NCI-H524 treated with DMSO at 0.1 percent for 48 hours (cell line): ENCODE measurements at places on chromosomes 6 and 20.

- no peak for DNase-seq
These were observed 24.8 kb upstream of the CCND3 start for GRCh38 chr6:41966214-41966920.

- DNase-seq: no peak
These were observed 78.4 kb upstream of the HTR1E start for GRCh38 chr6:86858970-86859369.

DNA sequence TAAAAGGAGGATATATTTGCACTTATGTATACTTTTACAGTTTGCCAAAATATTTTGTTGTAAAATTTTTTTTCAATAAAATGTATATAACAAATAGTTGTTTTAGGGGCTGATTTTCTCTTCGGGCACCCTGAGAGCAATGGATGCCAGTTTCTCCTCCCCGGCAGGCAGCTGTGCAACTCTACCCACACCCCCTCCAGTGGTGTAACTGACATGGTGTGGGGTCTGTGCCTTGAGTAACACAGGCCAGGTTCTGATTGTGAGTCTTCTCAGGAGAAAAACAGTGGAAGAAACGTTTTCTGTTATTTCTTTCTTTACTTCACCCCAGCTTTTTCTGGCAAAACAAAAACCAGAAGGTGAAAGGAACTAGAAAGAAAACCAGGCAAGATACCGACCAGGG lies 6.1 kb downstream of the FOXF2 start:
- DNase-seq: no peak

GRCh38 chr6:154673919-154674318 lies 59.3 kb upstream of the SCAF8 start:
- DNase-seq: no peak
